Hindlimb muscle (tissue), 1 donor: ENCODE measurements at places on chromosomes 11 and 22.

GRCh38 chr11:34787895-34788294 is 128.3 kb downstream of the APIP start:
- no peak for DNase-seq

GRCh38 chr22:25574736-25575135 is 10.3 kb downstream of the GRK3 start:
- DNase-seq, result no peak

DNA sequence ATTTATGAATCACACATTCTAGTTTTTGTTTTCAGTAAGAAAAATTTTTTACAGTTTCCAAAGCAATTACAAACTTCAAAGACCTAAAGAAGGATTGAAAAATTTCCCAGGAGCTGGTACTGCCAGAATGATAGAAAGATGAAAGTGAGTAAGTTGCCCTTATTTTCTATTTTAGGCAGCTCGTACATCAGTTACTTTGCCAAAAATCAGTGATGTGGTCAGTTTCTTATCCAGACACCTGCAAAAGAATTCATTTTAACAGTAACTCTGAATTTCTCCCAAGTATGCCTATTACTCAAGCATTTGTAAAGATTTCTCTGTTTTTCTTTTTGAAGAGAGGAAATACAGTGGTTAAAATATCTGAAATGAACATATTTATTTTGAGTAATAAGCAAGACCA is 976.3 kb upstream of the RAG2 start:
- no peak for DNase-seq

DNA sequence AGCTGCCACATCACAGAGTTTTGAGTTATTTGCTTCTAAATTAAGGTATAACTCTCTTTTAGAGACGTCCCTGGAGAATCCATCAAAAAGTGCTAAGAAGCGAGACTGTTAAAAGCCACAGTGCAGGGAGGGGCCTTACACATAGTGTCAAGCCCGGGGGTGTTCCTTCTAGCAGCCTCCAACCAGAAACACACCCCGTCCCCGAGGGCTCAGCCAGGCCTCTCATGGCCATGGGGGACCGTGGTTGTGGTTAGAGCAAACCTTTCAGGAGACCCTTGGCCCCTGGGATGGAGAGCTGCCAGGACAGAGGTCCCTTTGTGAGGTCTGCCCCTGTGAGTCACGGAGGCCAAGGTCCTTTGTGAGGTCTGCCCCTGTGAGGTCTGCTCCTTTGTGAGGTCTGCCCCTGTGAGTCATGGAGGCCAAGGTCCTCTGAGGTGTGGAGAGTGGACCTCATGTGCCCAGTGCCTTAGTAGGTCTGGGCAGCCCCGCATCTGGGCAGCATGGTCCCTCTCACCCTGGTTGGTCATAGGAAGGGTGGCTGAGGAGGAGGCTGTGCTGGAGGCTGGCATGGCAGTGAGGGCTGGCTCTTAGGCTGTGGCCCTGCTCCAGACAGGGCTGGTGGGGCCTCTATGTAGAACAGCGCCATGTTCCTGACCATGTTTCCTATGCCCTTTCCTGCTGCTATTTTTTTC is 5.4 kb downstream of the GNAZ start:
- no peak for DNase-seq

- DNase-seq, result no peak
Observed at GRCh38 chr11:117411736-117412135, 84.1 kb downstream of the CEP164 start.

GRCh38 chr11:86214710-86215109 is 29.8 kb upstream of the EED start:
- no peak for DNase-seq

GRCh38 chr22:28332410-28332809 is 347.2 kb downstream of the TTC28 start:
- DNase-seq, result no peak

DNA sequence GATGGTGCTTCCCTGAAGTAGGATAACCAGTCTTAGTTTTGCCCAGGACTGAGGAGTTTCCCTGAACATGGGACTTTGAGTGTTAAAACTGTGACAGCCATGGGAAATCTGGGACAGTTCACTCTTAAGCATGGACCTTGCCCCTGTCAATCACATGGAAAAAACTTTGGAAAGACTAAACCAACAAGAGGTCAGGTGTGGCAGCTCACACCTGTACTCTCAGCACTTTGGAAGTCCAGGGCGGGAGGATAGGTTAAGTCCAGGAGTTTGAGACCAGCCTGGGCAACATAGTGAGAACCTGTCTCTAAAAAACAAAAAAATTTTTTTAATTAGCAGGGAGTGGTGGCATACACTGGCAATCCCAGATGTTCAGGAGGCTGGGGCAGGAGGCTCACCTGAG is 3.3 kb upstream of the AMBRA1 start:
- no peak for DNase-seq

DNA sequence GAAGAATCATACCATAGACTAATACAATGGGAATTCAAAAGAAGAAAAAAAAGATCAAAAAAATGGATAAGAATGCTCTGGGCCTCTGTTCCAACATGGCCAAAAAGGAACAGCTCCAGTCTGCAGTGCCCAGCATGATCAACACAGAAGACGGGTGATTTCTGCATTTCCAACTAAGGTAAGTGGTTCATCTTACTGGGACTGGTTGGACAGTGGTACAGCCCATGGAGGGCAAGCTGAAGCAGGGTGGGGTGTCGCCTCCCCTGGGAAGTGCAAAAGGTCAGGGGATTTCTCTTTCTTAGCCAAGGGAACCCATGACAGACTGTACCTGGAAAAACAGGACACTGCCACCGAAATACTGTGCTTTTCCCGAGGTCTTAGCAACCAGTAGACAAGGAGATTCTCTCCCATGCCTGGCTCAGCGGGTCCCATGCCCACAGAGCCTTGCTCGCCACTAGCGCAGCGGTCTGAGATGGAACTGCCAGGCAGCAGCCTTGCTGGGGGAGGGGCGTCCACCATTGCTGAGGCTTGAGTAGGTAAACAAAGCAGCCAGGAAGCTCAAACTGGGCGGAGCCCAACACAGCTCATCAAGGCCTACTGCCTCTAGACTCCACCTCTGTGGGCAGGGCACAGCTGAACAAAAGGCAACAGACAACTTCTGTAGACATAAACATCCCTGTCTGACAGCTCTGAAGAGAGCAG is 428.4 kb downstream of the MN1 start:
- DNase-seq, result no peak

DNA sequence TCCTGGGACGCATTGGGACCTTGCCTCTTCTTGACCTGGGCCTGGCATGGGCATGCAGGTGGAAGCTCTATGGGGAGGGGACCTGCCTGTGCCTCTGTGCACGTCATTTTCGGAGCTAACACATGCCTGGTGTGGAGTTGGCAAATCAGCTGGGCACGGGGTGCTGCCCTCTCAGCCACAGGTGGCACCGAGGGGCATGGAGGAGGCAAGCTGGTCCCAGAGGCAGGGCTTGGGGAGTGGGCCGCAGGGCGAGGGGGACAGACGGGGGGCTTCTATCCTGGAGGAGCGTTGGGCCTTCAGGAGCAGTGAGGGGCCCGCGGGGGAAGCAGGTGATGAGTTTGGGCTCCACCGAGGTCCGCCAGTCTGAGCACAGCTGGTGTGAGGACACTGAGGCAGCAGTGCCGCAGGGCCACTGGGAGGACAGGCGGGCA is 362.0 kb downstream of the TBC1D22A start:
- DNase-seq, result no peak

- DNase-seq, result no peak
Observed at GRCh38 chr22:30227438-30228228, 18.9 kb downstream of the LIF start.
